ENCODE measurements at places on chromosomes 13 and 19. TPM values are rescaled to one million over a fixed set of nuclear protein-coding genes. Genes with fewer than 3 reads are reported as not detected.

The POSTN gene
- total RNA-seq: not detected

GRCh38 chr19:49335784-49336481 is 727 bp downstream of the CD37 start:
- DNase-seq: peak; percentile 20

- no peak for DNase-seq
Measured at GRCh38 chr13:29903543-29903942, 53.1 kb upstream of the UBL3 start.

The OR10H3 gene
- total RNA-seq: not detected

The TBXA2R gene
- total RNA-seq: 1.7 TPM

All from activated naive CD8-positive, alpha-beta T cell treated with anti-CD3 and anti-CD28 coated beads, Interleukin-2, amount 10 ng/mL, durations not matched to agents 7 days and 5 days (primary cell).